Hepatocyte (in vitro differentiated cells): ENCODE measurements at places on chromosomes 7 and 10. TPM values are rescaled to one million over a fixed set of nuclear protein-coding genes. Genes with fewer than 3 reads are reported as not detected.

Gene MYL10
- polyA plus RNA-seq, result 1.2 and 2.1 TPM in 2 replicates

Gene MAGI2
- polyA plus RNA-seq, result 3.1 and 52.5 TPM in 2 replicates

Gene CPA1
- polyA plus RNA-seq, result 4.4 and 5.8 TPM in 2 replicates

Gene NEUROG3
- polyA plus RNA-seq, result 0.87 and 1.2 TPM in 2 replicates

Gene HOXA4
- polyA plus RNA-seq, result 0.69 and 0.96 TPM in 2 replicates

Gene LRRC72
- not detected in 2 replicates for polyA plus RNA-seq

Gene ATG9B
- 2.4 and 13.2 TPM in 2 replicates for polyA plus RNA-seq

Gene NYAP1
- 0.68 TPM in 1 of 2 replicates, not detected in the other for polyA plus RNA-seq

DNA sequence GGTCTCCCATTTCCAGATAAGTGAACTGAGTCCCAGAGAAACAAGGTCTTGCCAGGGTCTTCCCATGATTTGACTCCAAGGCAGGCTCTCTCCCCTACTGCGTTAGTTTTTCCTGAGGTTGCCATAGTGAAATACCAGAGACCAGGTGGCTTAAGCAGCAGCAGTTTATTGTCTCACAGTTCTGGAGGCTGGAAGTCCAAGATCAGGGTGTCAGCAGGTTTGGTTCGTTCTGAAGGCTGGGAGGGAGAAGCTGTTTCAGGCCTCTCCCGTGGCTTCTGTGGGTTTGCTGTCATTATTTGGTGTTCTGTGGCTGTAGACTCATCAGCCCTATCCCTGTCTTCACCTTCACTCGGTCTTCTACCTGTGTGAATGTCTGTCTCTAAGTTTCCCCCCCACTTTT is 129.9 kb downstream of the GRK5 start:
- no peak for DNase-seq

GRCh38 chr7:127928852-127929251 is 102.4 kb downstream of the LRRC4 start:
- DNase-seq, result no peak

- DNase-seq, result no peak
These were observed 17.0 kb upstream of the SFR1 start for GRCh38 chr10:104104926-104105325.

- no peak for DNase-seq
These were observed 67.3 kb downstream of the AP3M1 start for GRCh38 chr10:74083304-74083703.

GRCh38 chr10:35720366-35720765 is 78.3 kb upstream of the FZD8 start:
- DNase-seq, result no peak

DNA sequence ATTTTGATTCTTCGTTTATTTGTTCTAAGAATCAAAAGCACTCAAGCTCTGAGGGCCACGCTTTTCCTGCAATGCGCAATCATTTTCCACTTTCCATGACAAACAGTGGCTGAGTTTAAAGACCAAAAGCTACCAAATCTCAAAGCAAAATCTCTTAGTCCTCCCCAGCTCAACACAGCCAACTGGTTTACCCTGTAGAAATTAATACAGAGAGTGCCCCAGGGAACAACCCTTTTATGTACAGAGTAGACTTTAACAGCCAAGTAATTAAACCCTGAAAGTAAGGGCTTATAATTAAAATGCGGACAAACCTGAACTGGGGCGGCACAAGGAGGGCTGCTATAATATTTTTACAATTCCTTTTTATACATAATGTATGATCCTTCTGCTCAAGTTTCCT is 53.2 kb downstream of the FAM53B start:
- no peak for DNase-seq

GRCh38 chr10:10437886-10438285 is 579.8 kb upstream of the CELF2 start:
- no peak for DNase-seq

- DNase-seq, result peak; percentile 57
These were observed at the start of gene PIK3AP1 for GRCh38 chr10:96720422-96721206. Gene PIK3AP1 (minus strand): TSS chr10:96720514. CDS start chr10:96720394, 120 bp downstream.

- DNase-seq, result peak; percentile 60
These were observed 185.6 kb downstream of the ANK3 start for GRCh38 chr10:60203993-60204618.

GRCh38 chr10:60921633-60922032 is 22.4 kb downstream of the RHOBTB1 start:
- no peak for DNase-seq

GRCh38 chr7:52413051-52413450 is 622.4 kb upstream of the POM121L12 start:
- DNase-seq, result no peak
